BE2C (cell line): ENCODE measurements at places on chromosomes 2 and 18.
A peak's percentile ranks its signal among the peaks of the same experiment; 100 is the strongest.

DNA sequence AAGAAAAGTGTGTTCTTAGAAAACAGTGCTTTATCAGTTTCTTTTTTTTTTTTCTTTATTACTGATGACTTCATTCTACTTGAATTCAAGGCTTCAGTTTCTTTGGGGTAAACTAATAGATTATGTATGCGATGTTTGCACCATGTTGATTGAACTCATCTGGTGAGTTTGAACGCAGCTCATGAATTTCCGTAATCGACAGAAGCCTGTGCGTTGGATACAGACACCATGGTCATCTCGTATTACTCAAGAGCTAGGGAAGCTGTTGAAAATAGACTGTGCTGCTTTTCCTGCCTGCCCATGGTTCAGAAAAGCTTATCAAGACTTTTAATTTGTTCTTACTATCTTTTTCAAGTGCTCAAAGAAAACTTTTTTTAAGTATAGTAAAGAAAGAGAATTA lies 185.5 kb upstream of the NRP2 start:
- DNase-seq: no peak

- peak; percentile 38 for DNase-seq
Measured at GRCh38 chr2:69494126-69494525, 56.9 kb upstream of the NFU1 start.

- DNase-seq: no peak
Measured at GRCh38 chr18:44943311-44943881, 262.7 kb downstream of the SETBP1 start.

GRCh38 chr2:179020156-179020750 lies 29.7 kb downstream of the CCDC141 start:
- peak; percentile 24 for DNase-seq

- DNase-seq: no peak
Measured at GRCh38 chr18:68147728-68148127, 567.2 kb downstream of the TMX3 start.

- peak; percentile 75 for DNase-seq
Measured at GRCh38 chr2:26652361-26653041, 11.3 kb upstream of the CIB4 start.

DNA sequence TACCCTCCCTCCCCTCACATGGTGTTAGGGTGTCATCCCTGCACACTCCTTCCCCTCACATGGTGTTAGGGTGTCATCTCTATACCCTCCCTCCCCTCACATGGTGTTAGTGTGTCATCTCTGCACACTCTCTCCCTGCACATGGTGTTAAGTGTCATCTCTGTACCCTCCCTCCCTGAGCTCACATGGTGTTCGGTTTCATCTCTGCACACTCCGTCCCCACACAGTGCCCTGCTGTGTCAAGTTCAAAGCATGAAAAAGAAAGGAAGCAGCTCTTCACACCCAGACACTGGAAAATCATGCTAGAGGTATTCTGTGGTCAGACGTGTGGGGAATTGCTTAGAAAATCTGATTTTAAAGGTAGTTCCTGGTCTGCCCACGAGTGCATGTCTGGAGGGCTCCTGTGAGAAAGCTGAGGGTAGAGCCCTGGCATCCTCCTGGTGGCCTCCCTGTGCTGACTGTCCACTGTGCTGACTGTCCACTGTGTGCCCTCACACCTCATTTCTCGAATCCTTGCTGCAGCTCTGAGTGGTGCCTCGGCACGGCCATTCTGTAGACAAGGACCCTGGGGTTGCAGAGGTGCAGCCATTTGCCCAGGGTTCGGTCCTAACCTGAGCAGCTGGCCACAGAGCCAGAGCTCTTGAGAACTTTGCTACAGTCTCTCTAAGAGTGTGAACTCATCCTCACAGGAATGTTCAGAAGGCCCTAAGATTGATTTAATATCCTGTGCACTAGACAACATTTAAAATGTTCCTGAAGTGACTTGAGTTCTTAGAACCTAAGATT lies 69.1 kb upstream of the NFATC1 start:
- no peak for DNase-seq

GRCh38 chr2:181380581-181380980 lies 76.6 kb upstream of the ITGA4 start:
- DNase-seq: no peak

GRCh38 chr2:233082931-233083755 lies 23.0 kb downstream of the INPP5D start:
- no peak for DNase-seq

DNA sequence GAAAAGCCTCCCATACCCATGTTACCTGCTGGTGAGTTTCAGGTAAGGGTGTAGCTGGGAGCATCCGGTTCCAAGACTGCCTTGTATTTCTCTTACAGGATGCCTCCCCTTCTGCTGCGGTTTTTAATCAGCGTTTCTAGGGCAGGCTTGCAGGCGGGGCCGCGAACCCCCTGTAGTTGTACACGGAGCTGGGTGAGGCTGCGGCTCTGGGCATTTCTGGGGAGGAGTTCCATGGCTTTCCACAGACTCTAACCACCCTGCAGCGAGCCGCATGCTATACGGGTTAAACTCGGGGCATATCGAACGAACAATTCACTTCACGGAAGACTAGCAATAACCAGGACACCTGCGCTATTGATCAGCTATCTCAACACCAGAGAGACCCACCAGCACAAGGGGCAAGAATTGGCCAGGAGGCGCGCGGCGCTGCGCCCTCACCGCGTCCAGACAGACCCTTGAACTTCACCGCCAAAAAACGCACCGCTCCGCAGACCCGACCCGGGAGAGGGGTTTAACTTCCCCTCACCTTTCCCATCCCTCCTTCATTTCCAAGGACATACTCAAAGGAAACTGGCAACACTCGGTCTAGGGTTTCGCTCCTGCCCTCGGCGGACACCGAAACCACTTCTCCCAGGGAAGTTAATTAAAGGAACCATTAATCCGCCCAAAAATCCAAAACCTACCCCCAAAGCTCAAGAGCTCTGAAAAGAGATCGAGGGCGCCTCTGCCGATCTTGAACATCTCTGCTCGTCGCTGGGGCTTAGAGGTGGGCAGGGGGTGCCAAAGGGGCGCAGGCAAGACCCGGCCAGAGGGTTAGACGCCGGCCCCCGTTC lies 909 bp downstream of the TGFA start:
- DNase-seq: no peak

GRCh38 chr2:182043861-182044260 lies 58.2 kb downstream of the PPP1R1C start:
- DNase-seq: no peak

DNA sequence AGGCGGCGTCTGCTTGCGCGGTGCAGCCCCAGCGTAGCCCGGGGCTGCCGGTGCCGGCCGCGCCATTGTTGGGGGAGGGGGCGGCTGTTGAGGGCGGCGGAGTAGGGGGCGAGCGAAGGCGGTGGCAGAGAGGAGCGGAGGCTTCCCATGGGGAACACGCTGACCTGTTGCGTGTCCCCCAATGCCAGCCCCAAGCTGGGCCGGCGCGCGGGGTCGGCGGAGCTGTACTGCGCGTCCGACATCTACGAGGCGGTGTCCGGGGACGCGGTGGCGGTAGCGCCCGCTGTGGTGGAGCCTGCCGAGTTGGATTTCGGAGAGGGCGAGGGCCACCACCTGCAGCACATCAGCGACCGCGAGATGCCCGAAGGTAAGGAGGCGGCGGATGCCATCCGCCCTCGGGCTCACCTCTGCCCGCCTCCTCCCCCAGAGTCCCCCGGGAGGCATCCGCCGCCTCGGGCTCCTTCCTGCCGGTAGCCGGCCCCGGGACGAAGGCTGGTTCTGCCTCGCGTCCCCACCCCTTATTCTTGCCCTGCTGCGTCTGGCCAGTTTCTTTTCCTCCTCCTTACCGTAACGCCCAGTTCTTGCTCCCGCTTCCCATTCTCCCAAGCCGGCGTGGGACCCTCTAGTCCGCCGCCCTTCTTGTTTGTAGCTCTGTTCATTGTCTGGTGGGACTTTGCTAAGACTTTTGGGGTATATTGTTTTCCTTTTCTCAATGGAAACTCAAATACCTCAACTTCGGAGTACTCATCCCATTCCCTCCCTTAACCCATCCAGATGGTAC lies 500 bp downstream of the CCNYL1 start:
- DNase-seq: peak; percentile 63

DNA sequence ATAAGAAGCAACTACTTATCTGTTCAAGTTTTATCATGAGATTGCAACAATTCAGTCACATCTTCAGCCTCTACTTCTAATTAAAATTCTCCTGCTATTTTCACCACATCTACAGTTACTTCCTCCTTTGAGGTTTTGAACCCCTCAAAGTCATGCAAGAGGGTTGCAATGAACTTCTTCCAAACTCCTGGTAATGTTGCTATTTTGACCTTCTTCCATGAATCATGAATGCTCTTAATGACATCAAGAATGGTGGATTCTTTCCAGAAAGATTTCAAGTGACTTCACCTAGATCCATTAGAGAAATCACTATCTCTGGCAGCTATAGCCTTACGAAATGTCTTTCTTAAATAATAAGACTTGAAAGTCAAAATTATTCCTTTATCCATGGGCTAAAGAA lies 1052.8 kb upstream of the NRXN1 start:
- DNase-seq: no peak

DNA sequence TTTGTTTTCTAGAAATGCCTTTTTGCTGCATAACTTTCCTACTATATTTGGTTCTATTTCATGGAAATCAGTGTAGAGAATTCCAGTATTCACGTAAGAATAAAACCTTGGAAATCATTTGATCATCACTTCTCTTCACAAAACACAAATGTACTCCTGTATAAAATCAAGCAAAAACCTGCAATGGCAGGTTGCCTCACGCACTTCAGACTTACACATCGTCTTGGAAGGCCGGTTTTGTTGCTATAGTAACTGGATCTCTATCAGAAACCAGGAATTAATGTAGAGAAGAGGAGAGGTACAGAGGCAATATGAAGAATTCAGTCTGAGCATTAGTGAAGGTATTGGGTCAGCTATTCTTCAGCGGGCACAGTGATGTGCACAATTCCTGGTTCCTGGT lies 370.7 kb upstream of the CYRIA start:
- no peak for DNase-seq

GRCh38 chr2:69509011-69509749 lies 71.9 kb upstream of the NFU1 start:
- DNase-seq: no peak

- DNase-seq: no peak
Measured at GRCh38 chr2:230226051-230226551, 565 bp downstream of the SP140 start.

GRCh38 chr2:145352484-145352883 lies 832.6 kb upstream of the ZEB2 start:
- DNase-seq: no peak

DNA sequence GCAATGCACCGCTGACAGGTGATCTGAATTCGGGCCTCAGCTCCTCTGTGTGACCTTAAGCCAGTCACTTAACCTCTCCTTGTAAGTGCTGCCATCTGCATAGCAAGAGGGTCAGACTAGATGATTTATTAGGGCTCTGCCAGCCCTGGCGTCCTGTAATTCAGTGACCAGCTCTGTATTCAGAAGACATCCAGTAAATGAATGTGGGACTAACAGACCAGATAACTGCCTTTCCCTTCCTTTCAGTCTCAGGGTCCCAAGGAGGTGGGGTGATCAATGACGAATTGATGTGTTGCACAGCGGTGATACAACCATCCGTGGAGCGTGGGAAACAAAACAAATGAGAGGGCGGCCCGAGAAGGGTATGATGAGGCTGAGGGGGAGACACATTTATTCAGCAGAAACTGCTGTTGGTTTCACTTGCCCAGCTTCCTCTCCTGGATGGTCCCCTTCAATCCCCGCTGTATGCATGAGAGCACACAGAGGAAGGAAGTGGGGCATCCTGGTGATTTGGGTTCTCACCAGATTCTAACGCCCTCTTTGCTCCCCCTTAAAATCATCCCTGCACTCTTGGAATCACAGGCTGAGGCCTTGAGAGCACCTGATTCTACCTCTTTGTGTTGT lies 92.8 kb downstream of the VIT start:
- DNase-seq: no peak

DNA sequence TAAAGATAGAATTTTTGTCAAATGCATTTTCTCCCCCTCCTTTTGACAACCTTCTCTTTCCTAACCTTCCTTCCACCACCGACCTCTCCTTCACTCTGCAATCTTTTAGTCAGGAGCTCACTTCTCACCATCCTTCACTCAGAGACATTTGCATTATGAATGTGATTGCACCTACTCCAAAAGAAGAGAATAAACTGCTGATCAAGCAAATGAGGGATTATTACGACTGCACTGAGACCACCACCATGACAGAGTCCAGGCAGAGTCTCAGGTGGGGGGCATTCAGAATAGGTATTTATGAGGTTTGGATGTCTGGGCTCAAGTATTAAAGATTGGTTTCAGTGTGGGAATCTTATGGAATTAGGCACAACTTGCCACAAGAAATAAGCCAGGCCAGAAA lies 483.9 kb downstream of the PTH2R start:
- DNase-seq: no peak

DNA sequence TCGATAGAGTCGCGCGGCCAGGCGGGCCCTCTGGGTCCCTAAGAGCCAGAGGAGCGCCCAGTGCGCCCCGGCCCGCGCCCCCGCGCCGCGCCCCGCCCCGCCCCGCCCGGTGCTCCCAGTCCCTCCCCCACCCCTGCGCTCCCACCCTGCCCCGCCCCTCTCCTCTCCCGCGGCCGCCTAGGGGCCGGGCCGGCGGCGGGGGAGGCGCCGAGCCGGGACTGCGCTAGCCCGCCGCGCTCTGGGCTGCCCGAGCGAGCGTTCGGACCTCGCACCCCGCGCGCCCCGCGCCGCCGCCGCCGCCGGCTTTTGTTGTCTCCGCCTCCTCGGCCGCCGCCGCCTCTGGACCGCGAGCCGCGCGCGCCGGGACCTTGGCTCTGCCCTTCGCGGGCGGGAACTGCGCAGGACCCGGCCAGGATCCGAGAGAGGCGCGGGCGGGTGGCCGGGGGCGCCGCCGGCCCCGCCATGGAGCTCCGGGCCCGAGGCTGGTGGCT lies at the start of gene GPC1:
Gene GPC1, plus strand, starts transcription at position 207 of the 491 bp plus-strand sequence. Its CDS starts 256 bp downstream, at position 463.
- peak; percentile 80 for DNase-seq

- no peak for DNase-seq
Measured at GRCh38 chr18:36328385-36328858, 30.9 kb downstream of the FHOD3 start.

GRCh38 chr18:67265464-67266245 lies 250.9 kb downstream of the DSEL start:
- no peak for DNase-seq

- no peak for DNase-seq
Measured at GRCh38 chr2:105937498-105938097, 192.9 kb downstream of the NCK2 start.

DNA sequence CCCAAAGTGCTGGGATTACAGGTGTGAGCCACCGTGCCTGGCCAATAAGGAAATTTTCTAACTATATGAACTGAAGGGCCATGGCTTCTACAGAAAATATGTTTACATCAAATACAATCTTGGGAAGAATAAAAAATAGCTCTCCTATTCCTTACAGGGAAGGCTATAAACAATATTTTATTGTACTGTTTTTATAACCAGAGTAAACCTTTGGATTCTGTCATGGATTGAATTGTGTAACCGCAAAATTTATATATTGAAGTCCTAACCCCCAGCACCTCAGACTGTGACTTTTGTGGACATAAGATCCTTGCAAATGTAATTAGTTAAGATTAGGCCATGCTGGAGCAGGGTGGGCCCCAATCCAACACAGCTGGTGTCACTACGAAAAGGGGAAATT lies 8.3 kb downstream of the HSBP1L1 start:
- no peak for DNase-seq
